Urothelium cell line (cell line): ENCODE measurements at places on chromosomes 6 and 20.

- no peak for DNase-seq
Measured at GRCh38 chr6:27205375-27206278, 41.9 kb upstream of the PRSS16 start.

DNA sequence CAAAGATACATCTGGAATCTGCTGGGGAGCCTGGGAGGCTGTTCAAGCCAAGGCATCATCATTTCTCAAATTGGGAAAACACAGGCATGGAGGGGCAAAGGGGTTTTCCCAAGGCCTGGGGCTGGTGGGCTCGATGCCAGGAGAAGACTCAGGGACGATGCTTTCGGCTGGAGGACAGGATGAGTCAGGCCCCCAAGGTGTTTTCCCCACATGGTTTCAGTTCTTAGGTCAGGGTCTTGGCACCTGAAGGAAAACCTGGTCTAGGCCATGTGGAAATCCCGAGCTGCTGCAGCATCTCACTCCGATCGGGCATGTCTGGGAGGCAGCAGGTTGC lies 348.1 kb downstream of the CDC5L start:
- DNase-seq: peak; percentile 47

DNA sequence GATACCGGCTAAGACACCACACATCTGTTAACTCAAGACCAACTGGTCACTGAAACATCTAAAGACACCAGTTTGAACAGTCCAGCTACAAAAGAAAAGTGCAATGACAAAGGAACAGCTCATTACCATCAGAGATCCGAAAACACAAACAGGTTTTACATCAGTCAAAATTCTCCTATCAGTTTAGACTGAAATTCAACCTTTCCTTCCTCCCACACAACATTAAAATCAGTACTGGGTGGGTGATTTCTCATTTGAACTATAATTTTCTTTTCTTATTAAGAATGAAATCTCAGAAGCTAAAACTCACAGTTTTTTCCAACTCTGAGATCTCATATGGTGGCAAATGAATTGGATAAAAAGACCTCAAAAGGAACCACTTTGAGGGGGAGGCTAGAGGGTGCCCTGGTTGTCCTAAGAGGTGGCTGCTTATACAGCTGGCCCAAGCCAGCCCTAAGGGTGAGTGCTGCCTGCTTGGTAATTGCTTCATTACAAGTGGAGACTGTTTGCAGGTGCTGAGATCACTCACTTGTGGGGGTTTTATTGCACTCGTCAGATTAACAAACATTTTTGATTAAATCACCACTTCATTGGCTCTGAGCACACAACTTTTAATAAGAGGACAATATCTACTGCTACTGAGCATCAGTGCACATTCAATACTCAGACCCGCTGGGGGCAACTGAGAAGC lies 4.3 kb downstream of the CCDC167 start:
- no peak for DNase-seq

DNA sequence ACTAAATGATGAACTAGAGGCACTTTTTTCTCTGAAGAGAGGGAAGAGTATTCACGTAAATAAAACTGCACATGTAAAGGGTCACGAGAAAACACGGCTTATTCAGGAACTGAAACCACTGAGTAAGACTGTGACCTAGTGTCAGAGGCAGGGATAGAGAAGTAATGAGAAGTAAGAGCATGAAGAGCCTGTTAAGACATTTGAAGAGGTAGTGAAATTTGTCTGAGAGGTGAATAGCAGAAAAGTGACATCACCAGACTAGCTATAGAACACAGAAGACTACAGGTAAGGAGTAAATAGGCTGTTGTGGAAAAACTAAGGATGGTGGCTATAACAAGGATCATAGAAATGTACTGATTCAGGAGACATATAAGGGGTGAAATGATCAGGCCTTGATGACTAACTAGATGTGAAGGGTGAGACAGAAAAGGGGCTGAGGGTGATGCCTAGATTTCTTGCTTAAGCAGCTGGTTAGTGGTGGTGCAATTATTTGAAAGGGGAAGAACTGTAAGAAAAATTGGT lies 76.8 kb downstream of the REV3L start:
- DNase-seq: no peak

GRCh38 chr6:34057790-34058189 lies 88.1 kb downstream of the GRM4 start:
- DNase-seq: no peak

GRCh38 chr6:167925026-167925425 lies 72.4 kb upstream of the KIF25 start:
- no peak for DNase-seq

DNA sequence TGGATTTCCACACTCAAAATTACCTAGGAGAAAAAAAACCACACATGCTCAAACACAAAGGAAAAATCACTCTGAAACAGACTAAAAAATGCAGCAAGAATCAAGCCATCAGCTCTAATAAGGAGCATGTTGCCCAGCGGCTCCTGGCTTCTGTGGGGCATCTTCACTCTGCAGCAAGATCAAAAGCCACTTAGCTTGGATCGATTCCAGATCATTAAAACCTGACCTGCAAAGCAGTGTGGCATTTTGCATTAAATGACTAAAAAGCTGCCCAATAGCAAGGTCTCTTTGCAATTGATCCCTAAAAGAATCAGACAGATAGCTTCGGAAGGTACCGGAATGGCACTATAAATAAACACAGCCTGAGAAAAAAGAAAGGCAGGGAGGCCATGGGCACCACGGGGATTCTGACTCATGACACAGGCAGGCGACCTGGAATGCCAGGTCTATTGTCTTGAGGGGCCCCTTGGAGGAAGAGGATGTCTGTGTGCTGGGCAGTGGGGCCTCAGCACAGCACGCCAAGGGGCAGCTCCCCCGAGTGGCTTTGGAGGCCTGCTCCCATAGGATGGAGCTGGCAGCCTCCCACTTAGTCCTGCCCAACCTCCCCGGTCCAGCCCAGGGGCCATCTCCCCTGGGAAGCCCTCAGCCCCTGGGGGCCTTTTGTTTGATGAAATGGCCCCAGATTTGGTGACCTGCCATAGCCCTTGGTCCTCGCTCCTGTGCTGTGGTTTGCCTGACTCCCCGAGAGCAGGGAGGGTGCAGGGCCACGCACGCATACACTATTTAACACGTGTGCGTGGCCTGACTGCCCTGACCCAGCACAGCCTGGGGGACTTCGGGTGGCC lies 7.6 kb downstream of the LEMD2 start:
- peak; percentile 94 for DNase-seq

DNA sequence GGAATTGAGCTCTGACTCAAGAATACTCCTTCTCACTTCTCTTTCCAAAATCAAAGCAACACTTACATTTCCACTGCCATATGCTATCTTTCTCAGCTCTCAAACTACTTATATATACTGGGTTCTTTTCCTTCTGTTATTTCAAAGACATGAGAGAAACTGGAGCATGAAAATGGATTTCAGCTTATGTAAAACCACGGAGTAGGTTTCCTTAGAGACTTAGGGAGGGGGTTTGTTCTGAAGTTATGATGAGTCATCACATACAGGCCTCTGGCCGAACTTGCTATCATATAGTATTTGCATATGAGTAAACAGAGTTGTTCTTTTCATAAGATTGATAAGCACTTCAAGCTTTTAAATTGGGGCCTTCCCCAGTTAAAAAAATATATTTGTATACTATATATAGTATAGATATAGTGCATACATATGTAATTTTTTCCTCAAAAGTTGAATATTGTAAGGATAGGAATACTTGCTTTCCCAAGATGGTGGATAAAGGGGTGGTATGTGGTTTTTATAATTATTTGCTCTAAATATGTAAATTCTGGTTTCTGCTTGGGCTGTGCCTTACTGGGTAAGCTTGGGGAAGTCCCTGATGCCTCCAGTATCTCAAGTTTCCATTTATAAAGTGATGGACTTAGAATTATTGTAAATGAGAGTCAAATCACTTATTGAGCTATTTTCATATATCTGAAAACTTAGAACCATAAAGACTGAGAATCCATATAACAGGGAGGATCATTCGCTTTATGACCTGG lies 273.9 kb downstream of the RFPL4B start:
- DNase-seq: no peak

- DNase-seq: no peak
Measured at GRCh38 chr6:144036835-144037195, 28.8 kb upstream of the PLAGL1 start.

DNA sequence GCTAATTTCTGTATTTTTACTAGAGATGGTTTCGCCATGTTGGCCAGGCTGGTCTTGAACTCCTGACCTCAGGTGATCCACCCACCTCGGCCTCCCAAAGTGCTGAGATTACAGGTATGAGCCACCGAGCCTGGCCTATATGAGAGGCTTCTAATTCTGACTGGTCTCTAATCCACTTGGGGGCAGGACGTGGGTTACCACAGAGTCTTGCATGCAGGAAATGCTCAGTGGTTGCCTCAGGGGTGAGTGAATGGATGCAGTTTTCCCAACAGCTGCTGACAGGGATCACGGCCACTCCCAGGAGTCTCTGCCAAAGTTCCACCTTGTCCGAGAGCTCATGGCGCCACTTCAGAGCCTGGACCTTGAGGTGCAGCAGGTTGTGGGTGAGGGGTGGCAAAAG lies 6.4 kb upstream of the FANCE start:
- DNase-seq: no peak

DNA sequence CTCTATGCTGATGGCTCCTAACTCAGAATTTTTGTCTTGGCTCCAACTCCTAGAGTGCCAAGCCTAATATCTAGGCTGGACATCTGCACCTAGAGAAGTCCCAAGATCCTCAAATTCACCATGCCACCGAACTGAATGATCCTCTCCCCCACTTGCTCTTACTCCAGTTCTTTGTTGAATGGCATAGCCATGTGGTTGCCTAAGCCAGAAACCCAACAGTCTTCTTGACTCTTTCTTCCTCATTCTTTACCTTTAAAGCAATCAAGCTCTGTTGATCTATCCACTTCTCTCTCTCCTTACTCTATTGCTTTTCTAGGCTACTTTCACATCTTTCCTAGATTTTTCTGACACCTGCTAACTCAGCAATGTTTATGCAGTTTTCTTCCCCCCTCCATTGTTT lies 126.5 kb upstream of the FOXO3 start:
- no peak for DNase-seq

DNA sequence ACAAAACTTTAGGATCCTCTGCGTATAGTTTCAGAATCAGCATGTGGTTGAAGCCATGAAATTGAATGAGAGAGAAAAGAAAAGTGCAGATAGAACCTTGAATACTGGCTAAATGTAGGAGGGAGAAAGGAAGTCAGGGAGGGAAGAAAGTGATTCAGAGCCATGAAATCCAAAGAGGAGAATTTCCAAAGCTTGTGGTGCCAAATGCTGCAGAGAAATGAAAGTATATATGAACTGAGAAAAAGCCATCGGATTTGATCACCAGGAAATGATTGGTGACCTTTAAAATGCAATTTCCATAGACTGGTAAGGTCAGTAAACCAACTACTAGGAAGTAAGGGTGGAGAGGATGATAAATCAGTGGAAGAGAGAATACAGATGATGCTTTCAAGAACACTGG lies 142.3 kb downstream of the TFAP2A start:
- DNase-seq: no peak

GRCh38 chr6:12449447-12449846 lies 159.3 kb downstream of the EDN1 start:
- DNase-seq: no peak

DNA sequence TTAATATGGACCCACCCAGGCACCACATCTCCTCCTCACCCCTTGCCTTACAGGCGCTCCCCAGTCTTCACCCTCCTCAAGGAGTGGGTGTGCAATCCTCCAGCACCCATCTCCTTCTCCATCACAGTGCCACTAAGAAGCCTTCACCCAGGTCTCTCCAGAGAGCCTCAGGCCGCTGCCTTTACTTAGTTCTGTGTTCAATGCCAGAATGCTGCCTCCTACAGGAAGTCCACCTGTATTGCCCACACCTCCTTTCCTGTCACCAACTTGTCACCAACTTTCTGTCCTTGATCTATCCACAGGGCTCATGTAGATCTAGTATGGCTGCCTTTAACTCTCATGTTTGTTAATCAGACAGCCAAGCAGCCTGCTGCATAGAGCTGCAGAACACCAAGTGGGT lies 586 bp upstream of the LST1 start:
- DNase-seq: no peak

DNA sequence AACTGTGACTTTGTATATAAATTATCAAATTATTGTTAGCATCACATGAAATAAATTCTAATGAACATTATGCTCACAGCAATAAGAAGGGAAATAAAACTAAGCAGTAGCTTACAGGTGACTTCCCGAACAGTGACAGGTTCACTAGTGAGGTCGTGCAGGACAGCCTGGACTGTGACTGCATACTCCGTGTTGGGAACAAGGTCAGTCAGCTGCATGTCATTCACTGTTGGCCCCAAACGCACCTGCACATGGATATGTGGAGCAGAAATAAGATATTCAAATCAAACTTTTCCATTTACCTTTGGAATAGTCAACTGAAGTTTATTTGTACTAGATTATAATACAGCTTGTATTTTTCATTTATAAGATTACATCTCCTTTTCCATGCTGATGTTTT lies 60.6 kb downstream of the COL12A1 start:
- no peak for DNase-seq

- peak; percentile 73 for DNase-seq
Measured at GRCh38 chr6:1381481-1382330, 7.7 kb upstream of the FOXF2 start.

GRCh38 chr20:20318365-20319161 lies 49.3 kb upstream of the INSM1 start:
- DNase-seq: no peak

GRCh38 chr20:45758096-45758495 lies 33.6 kb downstream of the WFDC3 start:
- no peak for DNase-seq

DNA sequence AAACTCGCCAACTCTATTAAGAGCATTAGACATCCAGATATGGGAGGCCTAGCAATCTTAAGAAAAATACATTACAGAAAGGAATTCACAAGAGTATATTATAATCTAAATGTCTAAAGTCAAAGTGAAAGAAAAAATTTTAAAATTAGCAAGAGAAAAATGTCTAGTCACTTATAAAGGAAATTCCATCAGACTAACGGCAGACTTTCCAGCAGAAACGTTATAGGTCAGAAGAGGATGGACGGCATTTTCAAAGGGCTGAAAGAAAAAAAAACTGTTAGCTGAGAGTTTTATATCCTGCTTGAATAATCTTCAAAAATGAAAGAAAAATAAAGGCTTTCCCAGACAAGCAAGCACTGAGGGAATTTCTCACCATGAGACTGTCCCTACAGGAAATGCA lies 269.0 kb downstream of the HDGFL1 start:
- no peak for DNase-seq

- DNase-seq: no peak
Measured at GRCh38 chr20:60459212-60459611, 501.0 kb downstream of the CDH26 start.

DNA sequence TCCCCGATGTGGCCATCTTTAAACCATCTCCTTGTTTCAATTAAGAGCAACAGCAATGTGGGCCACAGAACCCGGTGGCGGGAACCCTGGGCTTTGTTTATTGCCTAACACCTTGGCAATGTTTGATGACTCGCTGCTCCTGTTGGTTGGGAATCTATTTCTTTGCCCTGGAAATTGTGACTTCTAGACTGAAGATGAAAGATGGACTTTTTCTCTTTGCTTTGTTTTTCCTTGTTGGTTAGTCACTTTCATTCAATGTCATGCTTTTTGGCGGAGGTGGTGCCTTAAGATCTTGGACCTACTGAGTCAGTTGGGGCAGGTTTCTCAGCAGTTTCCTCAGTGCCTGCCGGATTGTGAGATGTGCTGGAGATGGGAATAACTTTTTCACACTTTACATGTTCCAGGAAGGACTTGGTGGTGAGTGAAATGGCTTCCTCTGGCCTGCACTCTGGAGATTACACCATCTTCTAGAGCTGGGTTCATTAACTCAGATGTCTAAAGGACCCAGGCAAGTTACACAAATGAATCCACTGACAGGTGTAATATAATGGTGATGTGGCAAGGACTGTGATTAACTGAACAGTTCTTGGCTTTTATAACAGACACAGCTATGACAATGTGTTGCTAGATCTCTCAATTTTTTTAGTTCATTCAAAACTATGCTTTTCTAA lies 56.3 kb downstream of the TSHZ2 start:
- DNase-seq: no peak
